ENCODE measurements at places on chromosomes 7 and 10.

GRCh38 chr10:63965846-63966245 is 444.6 kb downstream of the REEP3 start:
- no peak for DNase-seq

DNA sequence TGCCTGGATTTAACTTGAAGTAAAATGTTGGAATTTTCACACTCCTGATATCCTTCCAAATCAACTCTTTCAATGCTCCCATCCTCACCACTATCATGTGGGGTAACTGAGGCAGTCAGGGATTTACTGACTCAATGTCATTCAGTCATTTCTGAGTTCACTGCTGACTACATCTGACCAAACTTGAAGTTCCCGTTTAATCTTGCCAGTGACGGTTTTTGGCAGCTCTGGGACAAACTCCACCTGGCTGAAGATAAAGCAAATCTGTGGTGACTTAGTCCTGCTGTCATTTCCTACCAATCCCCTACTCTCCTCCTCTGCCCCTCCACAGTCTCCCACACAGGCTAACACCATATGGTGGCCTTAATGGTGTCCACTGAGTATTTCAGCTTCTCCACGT is 22.7 kb upstream of the ACSM6 start:
- DNase-seq = no peak

- DNase-seq = no peak
These were observed 64.1 kb downstream of the DOCK1 start for GRCh38 chr10:126969310-126969709.

DNA sequence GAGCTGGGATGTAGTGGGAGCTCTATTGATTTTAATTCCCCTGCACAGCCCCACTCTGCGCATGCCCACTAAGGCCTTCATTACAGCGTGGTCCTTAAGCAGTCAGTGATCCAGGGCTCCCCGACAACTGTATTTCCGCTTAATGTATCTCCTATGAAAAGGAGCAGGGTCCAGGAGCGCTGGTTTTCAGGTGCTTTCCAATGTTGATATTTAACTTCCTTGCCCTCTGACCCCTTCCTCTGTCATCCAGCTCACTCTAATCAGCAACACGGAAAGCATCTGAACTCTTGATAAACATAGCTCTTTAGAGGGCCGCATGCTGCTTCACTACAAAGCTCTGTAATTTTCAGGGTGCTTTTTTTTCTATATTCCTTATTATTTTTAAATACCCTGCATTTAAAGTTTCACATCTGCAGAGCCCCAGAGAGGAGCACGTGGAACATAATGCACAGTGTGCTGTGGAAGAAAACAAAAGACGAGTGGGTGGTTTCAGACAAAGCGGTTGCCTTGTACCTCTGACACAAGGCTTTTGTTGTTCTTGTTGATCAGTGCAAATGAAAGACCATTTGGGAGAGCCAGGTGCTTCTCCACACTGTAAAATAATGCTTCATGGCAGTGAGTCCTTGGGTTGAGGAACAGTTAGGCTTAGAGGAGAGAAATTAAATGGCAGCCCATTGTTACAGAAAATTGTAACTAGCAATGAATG is 465.9 kb upstream of the CELF2 start:
- no peak for DNase-seq

DNA sequence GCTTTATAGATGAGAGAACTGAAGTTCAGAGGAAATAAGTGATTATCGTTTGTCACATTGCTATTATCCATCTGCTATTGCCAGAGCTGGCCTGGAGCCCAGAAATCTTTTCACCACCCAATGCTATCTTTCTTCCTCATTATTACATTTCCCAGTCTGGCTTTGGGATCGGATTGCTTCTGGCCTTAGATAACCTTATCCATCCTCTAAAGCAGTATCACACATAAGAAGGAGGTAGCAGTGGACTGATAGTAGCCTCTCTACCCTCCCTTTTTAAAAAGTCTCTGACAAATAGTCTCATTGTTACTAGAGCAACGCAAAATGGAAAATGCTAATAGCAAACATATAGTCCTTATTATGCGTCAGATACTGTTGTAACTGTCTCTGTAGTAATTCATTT is 1.3 kb upstream of the CLDN12 start:
- no peak for DNase-seq

- no peak for DNase-seq
These were observed 168.9 kb downstream of the PKD1L1 start for GRCh38 chr7:47779341-47779771.

GRCh38 chr10:127943336-127943910 is 36.5 kb downstream of the PTPRE start:
- no peak for DNase-seq

DNA sequence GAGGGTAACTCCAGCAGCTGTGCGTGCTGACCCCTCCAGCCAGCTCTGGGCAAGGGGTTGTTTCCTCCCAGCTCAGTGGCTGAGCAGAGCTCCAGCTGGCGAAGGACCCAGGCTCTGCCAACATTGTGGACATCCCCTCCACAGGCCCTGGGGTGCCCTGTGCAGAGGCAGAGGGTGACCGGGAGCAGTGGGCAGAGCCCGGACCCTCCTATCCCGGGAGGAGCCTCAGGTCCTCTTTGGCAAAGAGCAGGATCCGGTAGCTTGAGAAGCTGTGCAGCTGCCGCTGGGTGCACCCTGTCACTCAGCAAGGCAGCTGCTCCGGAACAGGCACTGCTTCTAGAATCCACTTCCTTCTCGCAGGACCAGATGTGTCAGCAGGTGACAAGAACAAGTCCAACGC is 175.9 kb downstream of the EBF3 start:
- DNase-seq = no peak

GRCh38 chr10:96708456-96708855 is 11.9 kb downstream of the PIK3AP1 start:
- no peak for DNase-seq
